ENCODE measurements at places on chromosomes 5 and 9. TPM values are rescaled to one million over a fixed set of nuclear protein-coding genes. Genes with fewer than 3 reads are reported as not detected.

DNA sequence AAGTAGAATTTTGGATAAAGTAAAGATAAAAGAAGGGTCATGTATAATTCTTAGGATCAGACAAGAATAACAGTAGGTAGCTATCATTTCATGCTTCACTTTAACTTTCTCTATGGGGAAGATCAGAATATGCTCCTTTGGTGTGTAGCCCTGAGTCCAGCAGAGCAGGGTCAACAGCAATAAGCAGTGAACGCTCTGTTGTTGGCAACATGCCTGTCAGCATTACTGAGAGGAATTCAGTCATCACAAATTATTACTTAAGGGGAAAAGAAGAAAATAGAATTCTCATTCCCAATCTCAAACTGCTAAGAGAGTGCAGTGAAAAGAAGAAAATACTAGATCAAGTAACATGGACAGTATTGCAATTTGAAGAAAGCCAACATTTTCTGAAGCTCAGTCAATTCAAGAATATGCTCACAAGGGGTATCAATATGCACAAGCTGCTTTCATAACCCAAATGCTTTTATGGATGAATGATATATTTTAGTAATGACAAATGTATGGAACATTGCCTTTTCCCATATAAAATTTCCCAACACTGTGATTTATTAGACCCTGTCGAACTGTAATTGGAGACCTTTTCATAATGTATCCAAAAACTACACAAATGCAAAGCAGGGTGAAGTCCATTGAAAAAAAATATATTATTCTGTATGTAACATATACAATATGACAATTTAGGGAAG, 1359.4 kb downstream of the EFNA5 start:
- H3K27ac ChIP-seq, result no peak overlapping the region
- H3K4me1 ChIP-seq, result peaks cover 13% of the 10 kb centered on the region
- no peaks in the 10 kb centered on the region for H3K36me3 ChIP-seq
- DNase-seq, result peak; percentile 11
- no peaks in the 10 kb centered on the region for H3K27me3 ChIP-seq
- H3K4me3 ChIP-seq, result no peak overlapping the region

GRCh38 chr5:34412736-34413135, 243.4 kb upstream of the RAI14 start:
- peaks cover 30% of the 10 kb centered on the region for H3K4me1 ChIP-seq
- no peaks in the 10 kb centered on the region for H3K36me3 ChIP-seq
- no peaks in the 10 kb centered on the region for H3K27me3 ChIP-seq
- DNase-seq, result peak; percentile 54

DNA sequence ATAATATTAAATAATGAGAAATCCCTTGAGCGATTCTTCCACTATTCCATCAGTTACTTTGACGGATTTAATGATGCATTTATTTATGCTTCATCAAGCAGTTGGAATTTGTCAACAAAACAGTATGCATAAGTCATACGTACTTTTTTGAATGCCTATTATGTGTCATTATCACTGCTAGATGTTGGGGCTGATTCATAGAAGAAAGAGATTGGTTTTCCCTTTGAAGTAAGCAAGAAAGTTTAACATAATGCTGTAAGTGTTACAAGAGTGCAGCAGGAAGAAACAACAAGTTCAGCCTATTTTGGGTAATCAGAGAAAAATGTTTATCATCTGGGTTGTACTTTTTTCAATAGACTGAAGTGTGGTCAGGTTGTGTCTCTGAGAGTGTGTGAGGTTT, 121.2 kb upstream of the RANBP3L start:
- H3K4me1 ChIP-seq, result peaks cover 29% of the 10 kb centered on the region
- no peaks in the 10 kb centered on the region for H3K27me3 ChIP-seq
- H3K27ac ChIP-seq, result peak overlapping the region; percentile 19

- no peaks in the 10 kb centered on the region for H3K4me1 ChIP-seq
- DNase-seq, result no peak
- H3K27ac ChIP-seq, result no peak overlapping the region
These were observed 49.2 kb downstream of the KCTD16 start for GRCh38 chr5:144219869-144220268.

DNA sequence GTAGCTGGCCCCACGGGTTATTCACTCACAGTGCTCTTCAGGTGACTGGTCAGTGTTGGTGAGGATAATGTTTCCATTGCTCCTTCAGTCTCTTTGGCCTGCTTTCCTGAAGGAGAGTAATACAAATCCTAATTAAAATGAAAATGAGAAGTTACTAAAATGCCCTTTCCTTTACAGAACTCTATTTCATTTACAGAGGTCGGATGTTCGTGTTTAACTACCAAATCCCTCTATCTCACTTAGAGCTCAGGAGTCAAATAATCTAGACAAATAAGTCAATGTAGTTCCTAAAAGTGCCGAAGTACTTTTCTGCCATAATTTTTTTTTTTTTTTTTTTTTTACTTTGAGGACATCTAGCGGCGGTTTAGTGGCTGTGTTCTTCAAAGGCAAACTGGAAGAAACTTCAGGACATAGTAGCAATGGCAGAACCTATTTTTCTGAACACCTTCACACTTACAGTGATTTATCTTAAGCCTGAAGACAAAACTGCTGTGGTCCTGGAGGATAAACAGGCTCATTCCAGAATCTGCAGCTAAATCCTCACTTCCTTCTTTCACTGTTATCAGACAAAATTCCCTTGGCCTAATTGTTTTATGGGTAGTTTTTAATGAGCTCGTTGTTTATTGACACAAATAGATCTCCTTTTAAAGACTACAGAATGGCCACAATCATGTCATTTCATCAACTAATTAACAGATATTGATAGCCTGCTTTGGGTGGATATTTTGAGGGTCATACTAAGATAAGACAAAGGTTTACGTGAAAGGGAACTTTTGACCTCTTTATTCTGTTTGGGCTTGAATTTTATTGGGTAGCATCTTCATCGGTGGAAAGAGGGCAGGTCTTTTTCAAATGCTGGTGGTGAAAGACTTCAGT, 207.6 kb upstream of the DMRTA1 start:
- H3K4me3 ChIP-seq, result peak overlapping the region; percentile 53
- H3K27me3 ChIP-seq, result no peaks in the 10 kb centered on the region
- peak; percentile 51 for DNase-seq
- peaks cover 47% of the 10 kb centered on the region for H3K4me1 ChIP-seq

GRCh38 chr9:34571481-34571810, 18.1 kb downstream of the CNTFR start:
- no peaks in the 10 kb centered on the region for H3K36me3 ChIP-seq
- no peak overlapping the region for H3K27ac ChIP-seq
- DNase-seq, result no peak
- H3K27me3 ChIP-seq, result no peaks in the 10 kb centered on the region
- H3K4me1 ChIP-seq, result no peaks in the 10 kb centered on the region

DNA sequence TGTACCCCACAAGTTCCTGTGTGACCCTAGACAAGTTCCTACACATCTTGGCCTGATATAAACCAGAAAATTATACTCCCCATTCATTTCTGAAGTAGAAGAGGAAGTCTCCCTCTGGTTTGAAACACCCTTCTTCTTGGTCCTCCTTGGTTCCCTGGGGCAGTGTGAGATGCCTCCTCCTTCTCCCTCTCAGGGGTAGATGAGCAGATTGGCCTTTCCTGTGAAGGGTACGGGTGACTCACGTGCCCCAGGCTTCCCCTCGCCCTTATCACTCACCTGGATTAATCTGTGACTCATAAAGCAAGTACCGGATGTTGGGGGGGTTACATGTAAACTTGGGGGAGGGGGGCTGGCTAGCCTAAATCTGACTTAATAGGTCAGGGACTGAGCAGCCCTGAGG, 11.1 kb upstream of the AQP3 start:
- peaks cover 10% of the 10 kb centered on the region for H3K36me3 ChIP-seq
- H3K27ac ChIP-seq, result peak overlapping the region; percentile 54
- peaks cover 12% of the 10 kb centered on the region for H3K4me1 ChIP-seq
- no peak overlapping the region for H3K4me3 ChIP-seq
- DNase-seq, result peak; percentile 64

DNA sequence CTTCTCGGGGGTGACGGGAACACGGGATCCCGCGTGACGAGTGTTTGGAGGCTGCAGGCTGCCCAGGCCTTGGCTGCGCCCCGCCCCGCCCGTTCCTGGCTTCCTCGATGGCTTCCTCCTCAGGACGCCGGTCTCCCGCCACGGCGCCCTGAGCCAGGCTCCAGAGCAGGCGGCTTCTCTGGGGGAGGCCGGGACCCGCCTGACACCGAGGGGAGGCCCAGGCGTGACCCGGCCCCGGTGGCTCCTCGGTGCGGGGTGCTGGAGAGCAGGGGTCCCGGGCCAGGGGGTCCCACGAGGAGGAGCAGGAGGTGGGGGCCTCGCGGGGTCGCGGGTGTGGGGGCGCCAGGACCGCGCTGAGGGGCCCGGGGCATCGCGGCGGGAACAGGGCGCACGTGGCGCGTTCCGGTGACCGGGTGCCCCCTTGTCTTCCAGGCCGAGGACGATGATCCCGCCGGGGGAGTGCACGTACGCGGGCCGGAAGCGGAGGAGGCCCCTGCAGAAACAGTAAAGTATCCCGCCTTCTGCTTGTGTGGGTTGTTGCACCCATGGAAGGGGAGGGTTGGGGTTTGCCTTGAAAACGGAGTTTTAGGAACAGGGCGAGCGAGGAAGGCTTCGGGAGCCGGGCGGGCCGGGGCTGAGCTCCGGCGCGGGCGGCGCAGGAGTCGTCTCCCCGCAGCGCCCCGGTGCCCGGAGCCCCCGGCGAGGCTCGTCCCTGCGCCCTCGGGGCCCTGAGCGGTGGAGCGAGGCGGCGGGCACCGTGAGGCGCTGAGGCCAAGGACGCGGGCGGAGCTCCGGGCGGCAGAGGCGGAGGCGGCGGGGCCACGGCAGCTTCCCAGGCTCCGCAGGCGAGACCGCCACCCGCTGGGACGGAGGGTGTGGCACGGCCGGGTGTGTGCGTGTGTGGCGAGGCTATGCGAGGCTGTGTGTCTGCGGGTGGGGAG, 22.2 kb downstream of the AHRR start:
- no peak overlapping the region for H3K4me3 ChIP-seq
- H3K27me3 ChIP-seq, result no peaks in the 10 kb centered on the region
- H3K36me3 ChIP-seq, result no peaks in the 10 kb centered on the region

- H3K27me3 ChIP-seq, result no peaks in the 10 kb centered on the region
- H3K36me3 ChIP-seq, result no peaks in the 10 kb centered on the region
- H3K27ac ChIP-seq, result no peak overlapping the region
- no peak overlapping the region for H3K4me3 ChIP-seq
- H3K4me1 ChIP-seq, result peaks cover 17% of the 10 kb centered on the region
- no peak for DNase-seq
These were observed 4.8 kb downstream of the MCIDAS start for GRCh38 chr5:55222092-55222984.

GRCh38 chr5:169905017-169905416, 75.3 kb downstream of the INSYN2B start:
- H3K27ac ChIP-seq, result no peak overlapping the region
- no peaks in the 10 kb centered on the region for H3K36me3 ChIP-seq
- H3K27me3 ChIP-seq, result no peaks in the 10 kb centered on the region
- no peak for DNase-seq
- H3K4me3 ChIP-seq, result no peak overlapping the region

GRCh38 chr5:125411071-125411743, 664.8 kb upstream of the ZNF608 start:
- no peak for DNase-seq
- no peaks in the 10 kb centered on the region for H3K36me3 ChIP-seq
- H3K27ac ChIP-seq, result peak overlapping the region; percentile 96
- peaks cover 64% of the 10 kb centered on the region for H3K4me1 ChIP-seq
- no peaks in the 10 kb centered on the region for H3K27me3 ChIP-seq

DNA sequence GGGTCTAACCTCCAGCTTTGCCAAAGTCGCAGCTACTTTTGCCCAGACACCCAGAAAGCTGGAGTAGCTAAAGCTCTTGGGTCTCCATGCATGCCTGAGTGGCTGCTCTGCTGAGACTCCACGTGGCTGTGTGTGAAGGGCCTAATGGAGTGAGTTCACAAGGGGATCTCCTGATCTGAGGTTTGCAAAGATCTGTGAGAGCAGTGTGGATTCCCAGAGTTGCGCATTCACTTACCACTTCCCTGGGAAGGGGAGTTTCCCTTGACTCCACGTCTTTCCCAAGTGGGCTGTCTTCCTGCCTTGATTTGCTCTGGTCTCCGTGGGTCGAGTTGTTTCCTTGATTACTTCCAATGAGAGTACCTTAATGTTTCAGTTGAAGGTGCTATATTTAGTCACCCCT, 17.6 kb upstream of the CDKN2B start:
- no peaks in the 10 kb centered on the region for H3K36me3 ChIP-seq
- no peaks in the 10 kb centered on the region for H3K27me3 ChIP-seq
- H3K4me3 ChIP-seq, result no peak overlapping the region
- no peak for DNase-seq

DNA sequence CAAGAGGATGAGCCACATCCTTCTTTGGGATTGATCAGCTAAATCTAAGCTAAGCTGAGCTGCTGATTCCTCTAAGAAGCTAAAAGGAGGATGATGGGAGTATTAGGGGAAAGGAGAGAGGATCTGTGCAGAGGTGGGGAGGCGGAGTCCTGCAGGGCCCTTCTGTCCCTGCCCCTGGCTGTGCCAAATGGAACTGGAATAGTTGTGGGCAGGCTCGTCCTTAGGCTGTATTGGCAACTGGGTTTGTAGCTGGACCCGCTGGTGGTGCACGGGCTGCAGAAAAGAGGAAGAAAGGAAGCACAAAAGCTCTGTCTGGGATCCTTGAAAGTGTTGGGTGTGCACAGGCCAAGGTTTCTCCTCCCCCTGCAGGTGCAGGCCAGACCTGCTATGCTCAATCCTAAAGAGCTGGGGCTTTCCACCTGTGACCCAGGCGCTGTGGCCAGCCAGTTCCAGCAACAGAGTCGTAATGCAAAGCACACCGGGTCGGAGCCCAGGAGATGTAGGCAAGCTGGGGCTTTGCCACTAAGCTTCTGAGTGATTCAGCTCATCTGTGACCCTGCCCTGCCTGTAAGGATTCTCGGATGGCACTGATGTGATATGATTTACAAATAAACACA, 9.8 kb downstream of the CLTB start:
- H3K4me1 ChIP-seq, result peaks cover 36% of the 10 kb centered on the region
- no peak overlapping the region for H3K4me3 ChIP-seq
- H3K36me3 ChIP-seq, result peaks cover 11% of the 10 kb centered on the region

- H3K4me1 ChIP-seq, result peaks cover 39% of the 10 kb centered on the region
- H3K27me3 ChIP-seq, result no peaks in the 10 kb centered on the region
- no peak overlapping the region for H3K27ac ChIP-seq
- DNase-seq, result no peak
- no peaks in the 10 kb centered on the region for H3K36me3 ChIP-seq
These were observed 377.5 kb downstream of the MED10 start for GRCh38 chr5:6000867-6001266.

- no peak for DNase-seq
- H3K27ac ChIP-seq, result no peak within 1 kb of the TSS
- no peak within 1 kb of the TSS for H3K4me3 ChIP-seq
These were observed at the start of gene PROB1 for GRCh38 chr5:139394654-139395566. Gene PROB1, minus strand, starts transcription at chr5:139395104. Its CDS starts 23 bp downstream, at chr5:139395081.

GRCh38 chr9:109118808-109119438, 824 bp downstream of the TMEM245 start:
- no peaks in the 10 kb centered on the region for H3K36me3 ChIP-seq
- H3K27me3 ChIP-seq, result no peaks in the 10 kb centered on the region

The PCA3 gene
- total RNA-seq, result not detected

The CDK9 gene
- 39.2 TPM for total RNA-seq

The GLIPR2 gene
- 10.1 TPM for total RNA-seq

The SLC6A19 gene
- not detected for total RNA-seq

The COL15A1 gene
- total RNA-seq, result 0.04 TPM

The DIPK1B gene
- total RNA-seq, result 26.3 TPM

The FBP2 gene
- total RNA-seq, result not detected

The SHOC1 gene
- not detected for total RNA-seq

The PCDHA1 gene
- total RNA-seq, result not detected
